Ascending aorta (tissue), 2 donors: ENCODE measurements at places on chromosomes 12 and 14.

DNA sequence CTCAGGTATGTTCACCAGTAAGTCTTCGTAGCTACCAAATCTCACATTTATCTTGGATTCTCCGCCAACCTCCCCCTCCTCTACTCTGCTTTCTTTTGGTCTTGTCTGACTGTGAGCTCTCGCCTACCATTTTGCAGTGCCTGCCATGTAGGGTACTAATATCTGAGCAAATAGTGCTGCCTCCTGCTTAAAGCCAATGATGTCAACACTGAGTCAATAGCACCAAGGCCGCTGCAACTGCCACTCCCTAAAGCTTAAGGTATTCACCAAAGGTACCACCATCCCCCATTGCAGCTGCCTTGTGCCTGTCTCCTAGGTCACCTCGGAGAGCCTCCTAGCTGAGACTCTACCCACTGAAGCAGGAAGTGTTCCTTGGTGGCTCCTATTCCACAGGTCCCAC, 114.8 kb upstream of the FUT8 start:
- no peaks in the 10 kb centered on the region for H3K27me3 ChIP-seq
- no peak overlapping the region for H3K27ac ChIP-seq
- H3K36me3 ChIP-seq: no peaks in the 10 kb centered on the region
- H3K4me1 ChIP-seq: no peaks in the 10 kb centered on the region
- no peak for DNase-seq
- H3K4me3 ChIP-seq: no peak overlapping the region

- H3K27ac ChIP-seq: no peak overlapping the region
- H3K27me3 ChIP-seq: no peaks in the 10 kb centered on the region
Observed at GRCh38 chr12:121138284-121138683, 5.6 kb downstream of the P2RX7 start.

DNA sequence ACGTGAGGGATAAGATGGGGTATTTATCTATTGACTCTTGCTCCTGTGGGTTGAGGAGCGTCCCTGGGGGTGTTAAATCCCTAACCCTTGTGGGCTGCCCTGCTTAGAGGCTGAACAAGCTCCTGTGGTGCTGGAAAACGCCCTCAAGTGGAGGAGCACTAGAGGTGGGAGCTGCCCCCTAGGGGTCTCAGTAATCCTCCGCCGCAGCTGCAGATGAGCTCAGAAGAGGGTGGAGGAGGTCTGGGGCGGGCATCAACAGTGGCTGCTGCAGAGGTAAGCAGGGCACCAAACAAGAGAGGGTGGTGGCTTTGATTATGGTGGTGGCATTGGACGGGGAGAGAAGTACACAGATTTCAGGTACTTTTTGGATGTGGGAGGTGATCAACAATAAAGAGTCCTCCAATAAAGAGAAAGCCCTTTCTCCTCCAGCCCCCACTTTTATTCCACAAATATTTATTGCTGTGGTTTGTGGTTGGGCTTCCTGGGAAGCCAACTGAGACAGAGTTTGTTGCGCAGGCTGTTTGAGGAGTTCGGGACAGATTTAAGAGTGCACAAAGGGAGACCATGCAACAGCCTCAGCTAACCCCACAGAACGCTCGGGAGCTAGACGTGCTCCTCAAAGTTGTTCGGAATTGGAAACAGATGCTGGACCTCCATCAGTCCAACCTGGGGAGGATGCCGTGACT, 179.9 kb downstream of the ADCK1 start:
- no peak for DNase-seq
- H3K27me3 ChIP-seq: no peaks in the 10 kb centered on the region
- no peak overlapping the region for H3K27ac ChIP-seq
- no peak overlapping the region for H3K4me3 ChIP-seq
- H3K4me1 ChIP-seq: no peaks in the 10 kb centered on the region

- DNase-seq: no peak
- H3K4me3 ChIP-seq: no peak overlapping the region
- peak overlapping the region; percentile 67 for H3K27ac ChIP-seq
- H3K4me1 ChIP-seq: peaks cover 3% of the 10 kb centered on the region
- H3K36me3 ChIP-seq: no peaks in the 10 kb centered on the region
Observed at GRCh38 chr12:79555028-79555925, 135.5 kb downstream of the PAWR start.

- no peaks in the 10 kb centered on the region for H3K36me3 ChIP-seq
- H3K27me3 ChIP-seq: no peaks in the 10 kb centered on the region
Observed at GRCh38 chr12:15757553-15758255, 31.5 kb downstream of the EPS8 start.

- DNase-seq: peak; percentile 73
- no peaks in the 10 kb centered on the region for H3K36me3 ChIP-seq
- no peak overlapping the region for H3K4me3 ChIP-seq
- H3K4me1 ChIP-seq: peaks cover 59% of the 10 kb centered on the region
- peak overlapping the region; percentile 37 for H3K27ac ChIP-seq
Observed at GRCh38 chr12:124509676-124510300, 57.6 kb downstream of the NCOR2 start.

GRCh38 chr12:5442251-5443006, 10.5 kb downstream of the NTF3 start:
- H3K27ac ChIP-seq: no peak overlapping the region
- peak; percentile 59 for DNase-seq
- no peaks in the 10 kb centered on the region for H3K27me3 ChIP-seq
- H3K4me1 ChIP-seq: peaks cover 2% of the 10 kb centered on the region
- H3K36me3 ChIP-seq: no peaks in the 10 kb centered on the region

GRCh38 chr14:42710071-42710470, 1103.4 kb downstream of the LRFN5 start:
- H3K4me3 ChIP-seq: no peak overlapping the region
- H3K36me3 ChIP-seq: no peaks in the 10 kb centered on the region

GRCh38 chr14:104271391-104271790, 133.0 kb downstream of the KIF26A start:
- DNase-seq: no peak
- H3K27ac ChIP-seq: no peak overlapping the region
- no peaks in the 10 kb centered on the region for H3K36me3 ChIP-seq
- H3K4me1 ChIP-seq: no peaks in the 10 kb centered on the region
- no peak overlapping the region for H3K4me3 ChIP-seq

- H3K4me1 ChIP-seq: no peaks in the 10 kb centered on the region
- no peaks in the 10 kb centered on the region for H3K27me3 ChIP-seq
- H3K36me3 ChIP-seq: peaks cover 27% of the 10 kb centered on the region
Observed at GRCh38 chr12:57005980-57006808, at the start of gene ZBTB39. ZBTB39 (minus strand) TSS chr12:57006546; CDS start chr12:57004917, 1,629 bp downstream.
